ENCODE measurements at places on chromosomes 7 and 10.
A peak's percentile ranks its signal among the peaks of the same experiment; 100 is the strongest.

- no peak for DNase-seq
These were observed 18.4 kb upstream of the ZKSCAN1 start for GRCh38 chr7:99996755-99997544.

DNA sequence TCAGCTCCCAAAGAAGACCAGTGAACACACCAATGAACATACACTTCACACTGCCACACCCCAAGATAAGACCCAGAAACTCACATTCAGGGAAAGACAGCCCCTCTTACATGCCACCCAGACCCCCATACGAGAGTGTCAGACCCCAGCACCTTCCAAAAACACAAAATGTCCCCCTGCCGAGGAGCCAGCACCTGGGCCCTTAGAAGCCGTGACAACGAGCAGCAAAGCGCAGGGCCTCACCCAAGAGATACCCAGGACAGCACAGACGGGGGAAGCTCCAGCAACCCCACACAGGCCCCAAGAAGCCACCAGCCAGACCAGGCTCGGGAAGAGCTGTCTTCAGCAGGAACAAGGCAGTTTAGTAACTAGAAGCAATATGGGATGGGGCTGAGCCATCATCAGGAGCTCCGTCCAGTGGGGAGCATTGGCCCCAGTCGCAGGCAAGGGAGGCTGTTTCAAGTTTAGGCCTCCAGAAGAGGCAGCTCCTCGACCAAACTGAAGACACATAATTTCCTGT, 243.6 kb downstream of the PTPRN2 start:
- peak; percentile 8 for DNase-seq

DNA sequence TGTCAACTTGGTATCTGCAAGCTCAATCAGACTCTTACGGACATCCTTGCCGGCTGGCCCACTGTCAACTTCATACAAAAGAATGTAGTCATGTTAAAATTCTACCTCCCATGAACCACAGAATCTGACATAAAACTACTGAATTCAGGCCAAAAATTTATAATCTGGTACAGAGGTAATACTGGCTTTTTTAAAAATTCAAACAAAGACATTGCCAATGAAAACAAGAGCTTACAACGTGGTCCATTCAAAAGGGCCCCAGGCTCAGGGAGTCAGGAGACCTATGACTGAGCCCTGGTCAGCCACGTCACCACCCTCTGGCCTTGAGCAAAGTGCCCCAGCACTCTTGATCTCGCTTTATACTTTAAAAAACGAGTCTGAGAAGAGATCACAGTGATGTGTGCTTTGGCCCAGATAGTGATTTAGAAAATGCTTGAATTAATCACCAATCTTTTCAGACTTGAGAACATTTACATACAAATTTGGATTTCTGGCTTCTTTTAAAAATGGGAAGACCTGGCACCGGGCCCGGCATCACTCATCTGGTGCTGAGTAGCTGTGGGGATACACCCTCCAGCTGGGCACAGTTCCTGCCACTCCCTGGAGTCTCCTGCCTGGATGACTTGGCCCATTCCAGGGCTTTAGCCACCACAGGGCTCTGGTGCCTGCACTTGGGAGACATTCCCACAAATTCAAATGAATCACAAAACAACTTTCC, 94.1 kb downstream of the PIP4K2A start:
- DNase-seq, result no peak

DNA sequence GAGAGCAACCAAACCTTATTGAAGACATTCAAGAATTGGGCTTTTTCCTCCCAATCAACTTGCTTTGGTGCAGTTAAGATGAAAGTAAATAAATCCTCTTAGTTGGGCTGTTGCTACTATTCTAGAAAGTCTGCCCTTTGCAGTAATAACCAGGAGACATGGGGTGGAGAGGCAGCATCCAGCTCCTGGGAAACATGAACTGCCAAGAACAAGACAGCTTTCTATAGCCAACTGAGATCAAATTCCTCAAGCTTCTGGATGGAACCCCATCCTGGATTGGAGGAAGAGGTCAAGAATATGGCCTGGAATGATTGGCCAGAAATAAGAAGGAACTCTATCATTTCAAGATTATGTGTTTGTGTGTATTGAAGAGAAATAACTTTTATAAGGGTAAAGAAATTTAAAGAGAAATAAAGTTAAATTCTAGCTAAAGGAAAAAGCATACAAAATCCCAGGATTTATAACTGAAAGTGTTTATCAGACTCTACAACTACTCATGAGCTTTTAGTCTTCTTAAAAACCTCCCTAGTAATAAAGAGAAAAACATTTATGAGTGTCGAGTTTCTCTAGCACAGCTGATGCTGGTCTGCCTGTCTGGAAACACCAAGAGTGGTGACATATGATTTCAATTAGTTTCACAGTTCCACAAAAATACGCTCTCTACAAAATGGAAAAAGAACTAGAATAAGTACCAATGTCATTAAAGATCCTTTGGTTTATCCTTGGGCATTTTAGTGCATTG, 70.1 kb upstream of the COL1A2 start:
- DNase-seq, result no peak

- no peak for DNase-seq
These were observed 1.4 kb downstream of the WBP1L start for GRCh38 chr10:102745157-102745556.

DNA sequence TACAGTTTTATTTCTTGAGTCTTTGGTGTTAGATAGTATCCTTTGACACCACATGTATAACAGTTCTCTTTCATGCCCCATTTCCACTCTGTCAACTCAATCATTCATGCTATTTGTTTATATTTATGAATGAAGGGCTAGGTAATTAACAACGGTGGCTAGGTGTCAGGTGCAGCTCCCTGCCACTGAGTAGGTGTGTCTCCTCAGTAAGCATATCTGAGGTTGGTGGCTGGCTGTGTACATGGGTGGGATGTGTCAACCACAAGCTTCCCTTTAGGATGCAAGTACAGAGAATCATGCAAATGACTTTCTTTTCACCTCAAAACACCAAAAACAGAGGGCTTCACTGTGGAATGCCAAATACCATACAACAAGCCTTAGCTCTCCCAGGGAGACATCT, 83.4 kb downstream of the ZNF365 start:
- no peak for DNase-seq
